Occipital lobe (tissue), 3 donors: ENCODE measurements at places on chromosomes 2 and 18. TPM values are rescaled to one million over a fixed set of nuclear protein-coding genes. Genes with fewer than 3 reads are reported as not detected.

GRCh38 chr18:48751727-48752468 is 198.9 kb downstream of the SMAD7 start:
- DNase-seq, result no peak

- no peak for DNase-seq
Observed at GRCh38 chr18:49441338-49441938, 19.0 kb downstream of the DYM start.

DNA sequence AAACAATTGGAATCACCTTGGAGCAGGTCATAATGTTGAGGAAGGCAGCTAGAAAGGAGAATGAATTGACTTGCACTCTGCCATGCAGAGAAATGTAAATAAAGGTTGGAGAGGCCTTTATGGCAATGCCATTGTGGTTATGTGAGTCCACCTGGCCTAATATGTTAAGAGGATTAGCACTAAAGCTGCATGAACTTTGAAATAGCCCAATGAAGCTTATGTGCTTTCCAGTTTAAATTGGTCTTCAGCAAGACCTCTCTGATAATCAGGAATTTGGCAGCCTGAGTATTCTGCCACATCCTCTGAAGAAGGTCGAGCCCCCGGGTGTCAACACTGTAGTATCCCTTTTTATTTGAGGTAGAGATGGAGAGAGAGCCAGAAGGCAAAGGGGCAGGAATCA is 464.9 kb downstream of the CDH2 start:
- DNase-seq, result no peak

NAT8 gene
- not detected for total RNA-seq
